Naive B cell (primary cell): ENCODE measurements at places on chromosomes 5 and 9. TPM values are rescaled to one million over a fixed set of nuclear protein-coding genes. Genes with fewer than 3 reads are reported as not detected.

- H3K27ac ChIP-seq, result no peak overlapping the region
- DNase-seq, result no peak
- H3K36me3 ChIP-seq, result no peaks in the 10 kb centered on the region
- no peaks in the 10 kb centered on the region for H3K27me3 ChIP-seq
- H3K4me3 ChIP-seq, result no peak overlapping the region
These were observed 281.7 kb upstream of the PTGER4 start for GRCh38 chr5:40397976-40398375.

- H3K27me3 ChIP-seq, result no peaks in the 10 kb centered on the region
- no peaks in the 10 kb centered on the region for H3K4me1 ChIP-seq
- DNase-seq, result no peak
- no peak overlapping the region for H3K27ac ChIP-seq
- no peak overlapping the region for H3K4me3 ChIP-seq
These were observed 182.7 kb downstream of the SMC2 start for GRCh38 chr9:104276709-104277245.

The NACC2 gene
- polyA plus RNA-seq, result 0.05 TPM

The SVEP1 gene
- polyA plus RNA-seq, result not detected

The FLT4 gene
- polyA plus RNA-seq, result not detected
